ENCODE measurements at places on chromosomes 3 and 15.

GRCh38 chr3:150069633-150070032, 98.9 kb upstream of the PFN2 start:
- no peak for DNase-seq

DNA sequence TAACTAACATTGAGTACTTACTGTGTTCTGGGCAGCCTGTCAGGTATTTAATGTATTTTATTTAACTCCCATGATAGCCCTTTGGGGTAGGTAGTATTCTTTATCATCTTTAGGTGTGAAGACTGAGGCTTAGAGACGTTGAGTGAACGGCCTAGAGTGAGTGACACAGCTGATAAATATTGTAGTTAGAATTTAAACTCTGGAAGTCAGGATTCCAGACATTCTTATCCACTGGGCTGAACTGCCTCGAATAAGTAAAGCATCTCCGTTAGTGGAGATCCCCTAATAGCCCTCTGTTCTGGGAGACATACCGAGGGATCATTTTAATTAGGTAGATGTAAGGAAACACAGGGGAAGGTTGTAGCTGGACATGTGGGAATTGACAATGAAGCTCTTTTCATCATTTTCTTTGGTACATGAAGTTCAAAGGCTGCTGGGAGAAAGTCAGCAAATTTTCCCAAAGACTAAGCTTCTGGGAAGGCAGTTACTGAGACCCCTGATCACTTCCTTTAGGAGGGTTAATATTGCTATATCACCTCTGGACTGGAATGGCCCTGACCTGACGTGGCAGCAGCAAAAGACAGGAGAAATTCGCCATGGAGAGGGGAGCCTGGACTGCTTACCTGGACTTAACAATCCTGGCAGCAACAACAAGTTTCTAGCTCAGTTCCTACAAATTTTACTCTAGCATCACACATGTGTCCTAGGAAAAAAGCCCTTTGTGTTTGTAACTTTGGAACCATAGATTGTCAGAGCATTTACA, 11.7 kb upstream of the PDCD6IP start:
- no peak for DNase-seq

GRCh38 chr3:23889950-23890349, 26.8 kb downstream of the NKIRAS1 start:
- no peak for DNase-seq

DNA sequence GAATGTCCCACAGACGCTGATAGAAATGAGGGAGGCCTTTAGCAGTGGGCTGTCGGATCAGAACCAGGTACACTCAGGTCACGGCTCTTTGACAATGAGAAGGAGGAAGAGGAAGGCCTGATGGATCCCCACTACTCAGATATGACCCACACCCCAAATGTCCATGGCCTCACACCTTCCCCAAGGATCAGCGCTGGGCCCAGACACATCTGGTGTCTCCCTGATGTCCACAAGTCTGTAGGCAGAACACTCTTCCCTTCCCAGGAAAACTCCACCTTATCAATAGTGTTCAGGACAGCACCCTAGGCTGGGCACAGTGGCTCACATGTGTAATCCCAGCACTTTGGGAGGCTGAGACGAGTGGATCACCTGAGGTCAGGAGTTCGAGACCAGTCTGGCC, 33.3 kb upstream of the SFMBT1 start:
- no peak for DNase-seq

DNA sequence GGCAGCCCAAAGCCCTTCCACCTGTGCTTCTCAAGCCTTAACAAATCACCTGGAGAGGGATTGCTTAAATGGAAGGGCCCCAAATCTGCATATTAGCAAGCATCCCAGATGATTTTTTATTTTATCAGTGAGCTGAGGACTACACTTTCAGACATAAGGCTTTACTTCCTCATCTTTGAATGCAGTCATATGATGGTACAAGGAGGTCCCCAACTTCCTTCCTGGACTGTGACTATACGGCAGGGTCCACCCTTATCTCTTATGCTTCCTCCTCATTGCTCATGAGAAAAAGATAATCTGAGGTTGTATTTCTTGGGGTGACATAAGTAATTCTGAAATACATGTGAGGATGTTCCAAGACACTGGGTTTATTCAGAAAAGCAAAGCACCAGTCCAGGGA, 13.7 kb upstream of the HEG1 start:
- no peak for DNase-seq

DNA sequence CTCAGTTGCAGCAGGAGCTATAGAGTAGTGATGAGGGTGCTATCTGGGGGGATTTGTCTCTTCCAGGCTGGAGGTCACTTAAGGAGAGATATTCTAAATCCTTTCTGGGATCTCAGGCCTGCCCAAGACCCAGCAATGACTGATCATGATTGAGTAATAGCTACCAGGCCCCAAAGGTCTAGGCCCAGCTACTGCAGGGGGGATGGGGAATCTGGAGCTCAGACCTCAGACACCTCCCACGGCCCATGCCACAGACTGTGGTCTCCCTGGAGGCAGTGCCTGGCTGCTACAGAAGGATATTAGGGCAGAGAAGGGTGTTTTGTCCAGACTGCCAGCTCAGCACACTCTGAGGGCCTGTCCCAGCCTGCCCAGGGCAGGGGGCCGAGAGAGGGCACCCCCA, 6.9 kb downstream of the SLC38A3 start:
- DNase-seq: no peak
